ENCODE measurements at places on chromosomes 6 and 20.

- DNase-seq, result no peak
These were observed 58.7 kb downstream of the DOK5 start for GRCh38 chr20:54534101-54534500.

DNA sequence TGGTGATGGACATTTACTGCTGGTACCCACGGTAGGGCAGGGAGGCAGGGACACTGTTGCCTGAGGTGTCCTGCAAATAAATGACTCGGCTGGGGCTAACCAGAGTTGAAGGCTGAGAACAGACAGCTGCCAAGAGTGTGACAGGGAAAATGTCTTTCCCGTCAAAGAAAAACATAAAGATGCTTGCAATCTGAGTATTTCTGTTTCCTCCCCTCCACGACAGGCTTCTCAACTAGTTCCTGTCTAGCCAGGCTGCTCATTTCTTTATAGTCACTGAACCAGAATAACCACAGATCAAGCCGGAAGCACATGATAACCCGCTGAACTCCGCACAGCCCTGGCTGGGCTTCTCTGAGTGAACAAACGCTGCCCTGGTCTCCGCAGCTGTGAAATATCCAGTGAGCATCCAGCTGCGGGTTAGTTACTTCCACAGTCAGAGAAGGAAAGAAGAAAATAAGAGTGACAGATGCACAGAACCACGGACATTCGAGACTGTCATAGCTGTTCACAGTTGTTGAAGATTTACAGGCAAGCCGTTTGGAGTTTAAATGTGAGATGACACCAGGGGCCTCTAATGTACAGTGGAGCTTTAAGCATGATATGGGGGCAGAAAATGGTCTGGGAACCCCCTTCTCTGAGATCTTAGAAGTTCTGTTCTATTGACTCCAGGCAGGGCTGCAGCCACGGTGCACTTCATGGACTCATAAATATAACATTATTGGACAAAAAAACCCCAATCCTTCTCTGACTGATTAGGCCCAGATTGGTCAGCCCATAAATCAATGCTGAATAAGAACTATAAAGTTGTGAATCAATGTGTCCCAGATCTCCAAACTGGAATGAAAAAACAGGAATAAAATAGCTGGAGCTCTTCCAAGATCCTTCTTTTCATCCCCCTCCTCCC lies 299.9 kb upstream of the SUPT3H start:
- DNase-seq, result no peak

- no peak for DNase-seq
These were observed 207.0 kb downstream of the SLC24A3 start for GRCh38 chr20:19419396-19419795.

- peak; percentile 95 for DNase-seq
These were observed 85.7 kb downstream of the NFATC2 start for GRCh38 chr20:51456511-51457509.

DNA sequence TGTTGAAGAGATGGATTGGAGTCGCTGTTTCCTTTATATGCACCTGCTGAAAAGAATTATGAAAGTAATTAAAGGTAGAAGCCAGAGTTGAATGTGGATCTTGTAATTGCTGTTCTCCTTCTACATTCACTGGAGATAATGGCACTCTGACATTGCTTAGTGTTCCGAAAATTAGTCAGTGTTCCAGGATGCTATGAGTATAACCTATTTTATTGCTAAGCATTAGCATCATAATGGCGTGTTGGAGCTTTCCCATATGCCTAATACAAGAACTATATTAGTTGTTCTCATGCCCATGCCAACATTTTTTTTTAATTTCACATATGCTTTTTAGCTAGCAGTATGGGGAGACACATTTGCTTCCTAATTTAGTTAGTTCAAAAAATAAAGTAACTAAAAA lies 236.4 kb downstream of the ARHGAP18 start:
- peak; percentile 89 for DNase-seq

GRCh38 chr6:14544666-14545065 lies 427.1 kb downstream of the CD83 start:
- no peak for DNase-seq

DNA sequence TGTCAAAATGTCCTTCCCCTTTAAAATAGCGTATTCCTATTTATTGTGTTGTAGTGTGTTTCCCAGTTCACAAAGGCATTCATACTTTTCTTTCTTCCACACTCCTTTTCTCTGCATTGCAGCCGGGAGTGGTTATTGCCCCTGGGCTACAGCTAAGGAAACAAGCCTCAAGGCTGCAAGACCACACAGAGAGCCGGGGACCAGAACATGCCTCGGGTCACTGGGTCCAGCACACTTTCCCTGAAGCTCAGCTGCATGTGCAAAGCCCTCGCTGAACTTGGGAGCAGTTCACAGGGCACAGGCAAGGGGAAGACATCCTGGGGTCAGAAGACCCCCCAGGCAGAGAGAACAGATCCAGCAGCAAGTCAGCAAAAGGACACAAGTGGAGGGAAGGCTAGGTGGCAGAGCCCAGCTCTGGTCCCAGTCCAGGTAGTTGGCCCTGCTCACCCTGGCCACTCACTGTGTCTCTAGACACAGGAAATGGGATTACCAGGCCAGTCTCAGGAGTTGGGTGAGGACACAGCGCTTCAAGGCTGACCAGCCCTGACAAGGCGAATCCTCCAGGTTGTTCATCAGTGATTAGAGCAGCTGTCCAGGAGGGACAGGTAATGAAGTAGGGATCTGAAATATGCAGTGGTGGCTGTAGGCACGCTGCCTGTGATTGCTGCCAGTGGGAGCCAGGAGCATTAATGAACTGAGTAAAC lies 118.2 kb downstream of the CD83 start:
- DNase-seq, result no peak

- no peak for DNase-seq
These were observed 99.6 kb upstream of the F13A1 start for GRCh38 chr6:6420107-6420506.

DNA sequence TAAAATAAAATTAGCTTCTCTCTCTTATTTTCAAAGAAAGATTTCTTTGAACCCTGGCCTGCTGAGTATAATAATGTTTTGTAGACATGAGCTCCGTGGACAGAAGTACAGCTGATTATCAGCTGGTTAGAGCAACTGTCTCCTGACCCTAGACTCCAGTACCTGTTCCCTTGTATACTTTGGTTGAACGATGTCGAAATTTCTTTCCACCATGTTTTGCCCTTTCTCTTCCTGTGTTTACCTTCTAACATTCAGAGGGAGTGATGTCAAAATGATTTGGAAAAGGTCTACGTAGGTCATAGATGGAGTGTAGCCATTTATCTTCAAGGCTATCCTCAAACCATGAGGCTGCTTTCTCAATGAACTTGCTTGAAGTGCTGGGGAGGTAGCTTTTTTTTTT lies 16.8 kb upstream of the ADTRP start:
- no peak for DNase-seq

- DNase-seq, result no peak
These were observed 52.2 kb downstream of the TOP1 start for GRCh38 chr20:41080866-41081265.

- DNase-seq, result no peak
These were observed 46.8 kb downstream of the CD24 start for GRCh38 chr6:106927531-106928398.

DNA sequence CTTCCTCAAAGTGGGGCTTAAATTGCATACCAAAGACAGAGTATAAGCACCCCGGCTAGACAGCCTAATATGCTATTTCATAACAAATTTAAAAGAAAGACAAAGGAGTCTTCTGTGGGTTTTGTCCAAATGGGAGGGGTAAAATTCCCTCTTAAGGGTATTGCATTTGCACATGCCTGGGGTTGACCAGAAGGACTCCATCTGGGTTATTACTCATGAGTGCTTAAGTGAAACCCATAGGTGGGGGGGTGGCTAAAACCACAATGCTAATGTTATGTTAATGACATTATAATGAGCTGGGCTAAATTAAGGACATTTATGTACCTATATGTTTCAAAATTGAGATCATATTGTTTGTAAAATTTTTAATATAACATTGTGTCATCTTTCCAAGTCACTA lies 15.0 kb downstream of the IMPG1 start:
- DNase-seq, result no peak

DNA sequence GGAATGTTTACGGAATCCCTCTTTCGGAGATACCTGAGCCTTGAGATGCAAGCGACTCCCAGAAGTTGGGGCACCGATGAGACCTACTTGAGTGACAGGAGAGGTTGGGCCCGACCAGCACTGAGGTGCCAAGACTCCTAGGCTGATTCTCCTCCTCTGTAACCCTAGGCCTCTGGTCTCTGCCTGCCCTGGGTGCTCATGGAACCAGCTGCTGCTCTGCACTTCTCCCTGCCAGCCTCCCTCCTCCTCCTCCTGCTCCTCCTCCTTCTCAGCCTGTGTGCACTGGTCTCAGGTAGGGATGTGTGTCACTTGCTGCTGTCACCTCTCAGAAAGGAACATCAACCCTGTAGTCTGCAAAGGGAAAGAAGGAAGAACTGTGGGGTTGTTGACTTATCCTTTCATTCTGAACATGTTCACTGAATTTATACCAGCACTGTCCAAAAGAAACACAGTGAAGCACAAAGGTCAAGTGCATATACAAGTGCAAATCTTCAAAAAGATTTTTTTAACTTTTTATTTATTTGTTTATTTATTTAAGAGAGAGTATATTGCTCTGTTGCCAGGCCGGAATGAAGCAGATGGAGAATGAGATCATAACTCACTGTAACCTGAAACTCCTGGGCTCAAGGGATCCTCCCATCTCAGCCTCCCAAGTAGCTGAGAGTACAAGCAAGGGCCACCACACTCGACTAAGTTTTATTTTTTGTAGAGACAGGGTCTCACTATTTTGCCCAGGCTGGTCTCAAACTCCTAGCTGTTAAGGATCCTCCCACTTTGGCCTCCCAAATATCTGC lies 913 bp downstream of the BTN2A2 start:
- no peak for DNase-seq

DNA sequence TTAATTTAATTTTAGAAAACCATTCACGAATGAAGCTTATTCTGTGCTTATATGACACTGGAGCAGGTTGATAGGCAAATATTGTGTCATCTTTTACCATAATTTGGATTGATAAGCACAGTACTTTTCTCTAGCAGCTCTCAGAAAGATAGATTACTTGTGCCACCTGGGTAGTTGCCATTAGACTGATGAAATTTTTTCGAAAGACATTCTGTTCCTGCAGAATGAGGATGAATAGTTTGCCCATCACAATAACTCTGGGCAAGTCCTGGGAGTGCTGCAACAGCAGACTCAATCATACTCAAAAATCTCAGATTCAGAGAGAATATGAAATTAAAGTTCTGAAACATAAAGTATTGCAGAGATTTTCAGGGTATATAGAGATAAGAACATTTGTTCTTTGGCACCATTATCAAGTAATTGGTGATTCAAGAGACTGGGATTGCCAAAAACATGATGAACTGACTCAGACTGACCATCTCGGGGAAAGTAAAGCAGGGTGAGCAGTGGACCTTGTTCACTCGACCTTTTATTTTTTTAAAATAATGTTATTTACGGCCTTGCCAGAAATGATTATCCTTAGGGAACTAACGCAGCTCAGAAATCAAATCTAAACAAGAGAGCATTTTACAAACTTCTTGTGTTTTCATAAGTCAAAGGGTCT lies 65.8 kb upstream of the PTCHD4 start:
- DNase-seq, result no peak

DNA sequence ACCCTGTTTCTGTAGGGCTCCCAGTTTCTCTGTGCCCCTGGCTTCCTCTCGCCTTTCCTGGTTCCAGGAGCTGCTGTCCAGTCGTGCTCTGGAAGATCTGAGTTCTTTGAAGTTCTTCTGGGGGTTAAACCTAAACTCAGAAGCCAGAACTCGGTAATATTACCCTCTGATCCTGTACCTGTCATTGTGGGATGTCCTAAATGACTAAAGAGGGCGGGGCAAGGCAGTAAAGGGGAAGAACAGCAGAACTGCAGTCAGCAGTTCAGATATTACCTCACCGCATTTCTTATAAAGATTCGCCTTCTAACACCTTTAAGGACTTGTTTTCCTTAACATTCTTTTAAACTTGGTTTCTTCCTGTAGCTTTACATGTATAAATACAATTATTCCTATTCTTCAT lies 63.9 kb downstream of the FAM120B start:
- no peak for DNase-seq

DNA sequence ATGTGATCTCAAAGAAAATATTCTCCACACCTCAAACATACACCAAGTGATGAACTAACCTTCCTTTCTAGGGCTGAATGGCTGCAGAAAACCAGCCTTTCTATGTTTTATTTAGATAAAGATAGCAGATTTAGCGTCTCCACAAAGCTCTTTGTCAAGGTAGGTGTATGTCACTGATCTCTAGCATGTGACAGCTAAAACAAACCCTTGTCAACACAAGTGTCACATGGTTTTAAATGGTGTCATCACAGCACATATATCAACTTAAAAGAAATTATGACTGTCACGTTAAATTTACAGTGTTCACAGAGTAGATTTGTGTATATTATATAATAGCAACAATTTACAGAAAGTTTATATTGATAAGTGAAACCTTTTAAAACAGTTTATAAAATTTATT lies 58.3 kb downstream of the TENT5A start:
- no peak for DNase-seq

GRCh38 chr6:35165630-35166071 lies 24.5 kb upstream of the TCP11 start:
- no peak for DNase-seq

- no peak for DNase-seq
These were observed 40.3 kb downstream of the MDFI start for GRCh38 chr6:41678511-41679084.

- DNase-seq, result no peak
These were observed 1009.7 kb upstream of the GJE1 start for GRCh38 chr6:141123049-141123448.

DNA sequence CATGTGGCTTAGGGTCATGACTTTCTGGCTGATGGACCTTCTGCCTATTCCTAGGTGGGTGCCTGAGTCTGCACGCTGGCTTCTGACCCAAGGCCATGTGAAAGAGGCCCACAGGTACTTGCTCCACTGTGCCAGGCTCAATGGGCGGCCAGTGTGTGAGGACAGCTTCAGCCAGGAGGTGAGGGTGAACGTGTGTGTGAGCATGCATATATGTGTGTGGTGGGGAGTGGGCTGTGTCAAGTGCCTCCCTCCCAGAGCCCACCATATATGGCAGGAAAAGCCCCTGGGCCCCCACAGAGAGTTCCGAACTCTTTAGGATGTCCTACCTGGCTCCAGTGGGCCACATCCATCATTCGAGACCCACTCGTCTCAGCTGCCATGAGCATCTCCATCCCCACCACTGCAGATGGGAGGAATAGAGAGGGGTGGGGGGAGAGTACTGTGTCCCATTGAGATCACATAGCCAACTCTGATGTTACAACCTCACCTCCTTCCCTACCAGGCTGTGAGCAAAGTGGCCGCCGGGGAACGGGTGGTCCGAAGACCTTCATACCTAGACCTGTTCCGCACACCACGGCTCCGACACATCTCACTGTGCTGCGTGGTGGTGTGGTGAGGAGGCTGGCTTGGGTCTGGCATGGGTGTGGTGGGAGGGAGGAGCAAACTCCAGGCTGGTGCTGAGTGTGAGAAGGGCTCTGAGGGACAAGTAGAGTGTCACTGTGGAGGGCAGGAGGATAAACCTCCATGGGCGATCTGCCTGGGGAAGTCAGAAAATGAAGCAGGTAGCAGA lies 3.2 kb downstream of the SLC22A7 start:
- DNase-seq, result no peak
